D721Med (cell line): ENCODE measurements at places on chromosomes 1 and 21.

GRCh38 chr1:7517611-7518330 lies 253.3 kb upstream of the VAMP3 start:
- DNase-seq = no peak

DNA sequence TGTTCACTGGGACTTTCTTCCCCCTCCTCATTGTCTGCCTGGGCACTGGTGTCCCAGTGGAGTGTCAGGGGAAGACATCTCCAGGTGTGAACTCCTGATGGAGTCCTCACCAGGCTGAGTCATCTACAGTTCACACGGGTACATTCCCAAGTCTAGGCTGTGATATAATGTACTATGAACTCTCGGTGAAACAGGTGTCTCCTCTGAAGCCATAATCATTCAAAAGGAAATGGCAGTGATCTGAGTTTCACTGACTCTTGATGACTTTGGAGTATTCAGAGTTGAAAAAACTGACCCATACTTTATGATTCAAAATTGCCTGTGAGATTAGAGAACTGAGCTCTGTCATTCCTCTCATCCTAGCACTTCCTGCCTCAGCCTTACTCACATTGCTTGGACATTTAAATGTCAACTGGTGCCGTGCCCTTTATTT lies 9.1 kb downstream of the LAMC2 start:
- no peak for DNase-seq

DNA sequence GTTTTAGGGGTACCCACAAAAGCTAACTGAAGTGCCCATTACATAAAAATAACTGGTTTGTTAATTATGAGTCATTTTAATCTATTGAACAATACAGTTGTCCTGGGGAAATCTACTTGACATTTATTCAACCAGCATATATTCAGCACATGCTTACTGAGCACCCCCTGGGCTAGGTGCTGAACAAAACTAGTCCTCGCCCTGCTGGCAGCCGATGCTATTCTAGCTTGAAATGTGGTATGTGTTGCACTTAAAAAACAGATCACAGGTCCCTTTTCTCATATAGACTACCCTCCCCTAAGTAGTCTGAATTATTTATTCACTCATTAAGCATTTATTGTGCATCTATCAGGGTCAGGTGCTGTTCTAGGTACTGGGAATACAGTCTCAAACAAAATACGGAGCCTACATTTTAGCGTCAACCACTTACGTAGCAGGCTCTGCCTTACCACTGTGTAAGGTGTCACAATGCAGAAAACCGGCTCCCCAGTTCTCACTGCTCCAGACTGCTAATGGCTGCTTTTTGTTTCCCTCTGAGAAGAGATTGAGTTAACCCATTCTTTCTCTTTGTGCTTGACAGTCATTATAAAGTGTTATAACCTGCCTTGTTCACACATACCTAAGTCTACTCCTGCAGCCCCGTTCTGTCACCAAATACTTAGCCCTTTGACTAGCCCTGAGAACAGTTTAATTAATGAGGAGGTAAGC lies 57.1 kb downstream of the ADCY10 start:
- DNase-seq = no peak

- DNase-seq = no peak
These were observed 93.3 kb upstream of the ADAMTS5 start for GRCh38 chr21:27060190-27060589.

DNA sequence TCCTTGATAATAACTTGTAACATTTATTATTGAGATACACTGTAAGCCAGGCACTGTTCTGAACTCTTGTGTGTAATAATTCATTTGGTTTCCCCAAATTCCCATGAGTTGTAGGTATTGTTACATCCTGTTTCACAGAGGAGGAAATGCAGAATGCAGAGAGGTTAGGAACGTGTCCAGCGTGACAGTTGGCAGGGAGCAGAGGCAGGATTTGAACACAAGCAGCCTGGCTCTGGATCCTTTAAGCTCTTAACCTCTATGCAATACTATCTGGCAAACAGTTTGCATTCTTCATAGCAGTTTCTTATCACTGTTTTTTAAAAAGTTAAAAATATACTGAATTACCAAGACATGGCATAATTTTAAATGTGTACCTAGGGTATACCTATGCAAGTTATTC lies 30.5 kb downstream of the EEIG2 start:
- DNase-seq = no peak

DNA sequence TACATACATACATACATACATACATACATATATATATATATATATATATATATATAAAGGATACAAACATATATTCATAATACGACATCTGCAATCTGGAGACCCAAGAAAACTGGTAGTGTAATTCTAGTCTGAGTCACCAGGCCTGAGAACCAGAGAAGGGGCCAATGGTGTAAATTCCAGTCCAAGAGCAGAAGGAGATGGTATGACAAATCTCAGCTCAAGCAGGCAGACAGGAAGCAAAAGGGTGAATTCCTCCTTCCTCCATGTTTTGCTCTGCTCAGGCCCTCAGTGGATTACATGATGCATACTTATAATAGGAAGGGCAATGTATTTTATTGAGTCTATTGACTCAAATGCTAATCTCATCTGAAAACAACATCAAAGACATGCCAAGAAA lies 1060.4 kb upstream of the TMPRSS15 start:
- no peak for DNase-seq

DNA sequence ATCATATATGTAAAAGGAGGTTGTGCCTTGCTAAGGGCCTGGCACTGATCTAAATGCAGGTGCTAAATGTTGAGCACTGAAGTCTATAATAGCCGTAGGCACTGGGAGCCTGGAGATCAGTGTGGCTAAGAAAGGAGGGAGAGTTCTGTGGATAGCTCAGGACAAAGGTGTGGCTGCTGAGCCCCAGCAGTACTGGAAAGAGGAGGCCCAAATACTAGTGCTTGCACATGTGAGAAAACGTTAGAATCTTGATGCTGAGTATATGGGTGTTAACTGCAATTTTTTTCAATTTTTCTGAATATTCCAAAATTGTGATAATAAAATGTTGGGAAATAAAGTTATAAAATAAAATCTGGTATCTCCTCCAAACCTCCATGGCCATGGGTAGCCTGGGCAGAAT lies 62.5 kb upstream of the PTGFRN start:
- DNase-seq = no peak

- no peak for DNase-seq
These were observed 26.2 kb upstream of the MCOLN3 start for GRCh38 chr1:85074365-85074964.

DNA sequence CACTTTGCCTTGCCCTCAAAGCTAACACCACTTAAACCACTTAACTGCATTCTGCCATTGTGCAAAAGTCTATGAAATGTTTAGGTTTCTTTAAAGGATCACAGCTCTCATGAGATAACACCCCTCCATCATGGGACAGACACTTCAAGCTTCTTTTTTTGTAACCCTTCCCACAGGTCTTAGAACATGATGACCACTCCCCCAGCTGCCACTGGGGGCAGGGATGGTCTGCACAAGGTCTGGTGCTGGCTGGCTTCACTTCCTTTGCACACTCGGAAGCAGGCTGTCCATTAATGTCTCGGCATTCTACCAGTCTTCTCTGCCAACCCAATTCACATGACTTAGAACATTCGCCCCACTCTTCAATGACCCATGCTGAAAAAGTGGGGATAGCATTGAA lies 7.7 kb downstream of the ADAMTS1 start:
- DNase-seq = no peak

GRCh38 chr1:226002667-226003501 lies 3.7 kb upstream of the SDE2 start:
- DNase-seq = no peak

GRCh38 chr1:175742790-175743459 lies 470 bp downstream of the TNR start:
- DNase-seq = no peak

DNA sequence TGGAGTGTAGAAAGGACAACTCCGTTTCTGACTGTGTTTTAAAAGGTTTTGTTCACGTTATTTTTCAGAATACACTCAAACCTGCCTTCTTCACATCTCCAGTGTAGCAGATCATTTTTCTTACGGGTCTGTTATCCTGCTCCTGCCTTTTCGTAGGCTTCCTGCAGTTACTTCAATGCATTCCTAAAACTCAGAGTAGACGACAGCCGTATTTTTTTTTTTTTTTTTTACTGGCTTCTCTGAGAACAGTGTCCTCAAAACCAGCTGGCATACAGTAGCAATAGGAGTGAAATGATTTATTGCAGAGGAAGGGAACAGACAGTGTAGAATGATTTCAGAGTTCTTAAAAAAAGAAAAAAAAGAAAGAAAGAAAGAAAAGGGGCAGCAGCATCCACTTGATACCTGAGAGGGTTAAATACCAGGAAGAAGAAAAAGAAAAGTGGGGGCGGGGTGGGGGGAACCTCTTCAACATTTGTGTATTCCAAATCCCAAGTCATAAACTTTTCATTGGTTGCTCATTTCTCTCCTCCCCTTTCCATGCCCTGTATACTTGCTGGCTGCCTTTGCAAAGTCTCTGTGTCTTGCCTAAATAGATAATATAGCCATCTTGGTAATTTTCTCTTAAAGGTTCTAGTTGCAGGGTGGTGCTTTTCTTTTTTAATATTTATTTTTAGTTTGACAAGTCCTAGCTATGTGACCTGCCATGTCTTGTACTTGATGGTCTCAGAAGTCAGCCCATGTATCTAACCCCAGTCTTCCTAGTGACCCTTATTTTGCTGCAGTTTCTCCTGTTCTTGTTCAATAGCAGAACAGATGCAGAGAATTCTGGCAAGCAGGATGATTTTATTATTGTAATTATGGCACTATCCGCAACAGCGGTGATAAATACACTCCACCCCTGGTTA lies 2.8 kb downstream of the TGFB2 start:
- DNase-seq = no peak

DNA sequence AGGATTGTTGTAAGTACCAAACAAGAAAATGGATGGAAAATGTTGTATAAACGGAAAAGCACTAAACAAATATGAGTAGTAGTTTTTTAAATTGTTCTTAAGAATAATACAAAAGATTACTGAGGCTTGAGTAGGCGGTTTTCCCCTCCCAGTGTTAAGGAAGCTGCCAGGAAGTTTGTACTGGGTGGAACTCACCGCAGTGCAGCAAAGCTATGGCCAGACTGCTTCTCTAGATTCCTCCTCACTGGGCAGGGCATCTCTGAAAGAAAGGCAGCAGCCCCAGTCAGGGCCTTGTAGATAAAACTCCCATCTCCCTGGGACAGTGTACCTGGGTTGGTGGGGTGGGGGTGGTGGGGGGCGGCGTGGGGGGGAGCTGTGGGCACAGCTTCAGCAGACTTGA lies 58.7 kb downstream of the XCL2 start:
- no peak for DNase-seq

DNA sequence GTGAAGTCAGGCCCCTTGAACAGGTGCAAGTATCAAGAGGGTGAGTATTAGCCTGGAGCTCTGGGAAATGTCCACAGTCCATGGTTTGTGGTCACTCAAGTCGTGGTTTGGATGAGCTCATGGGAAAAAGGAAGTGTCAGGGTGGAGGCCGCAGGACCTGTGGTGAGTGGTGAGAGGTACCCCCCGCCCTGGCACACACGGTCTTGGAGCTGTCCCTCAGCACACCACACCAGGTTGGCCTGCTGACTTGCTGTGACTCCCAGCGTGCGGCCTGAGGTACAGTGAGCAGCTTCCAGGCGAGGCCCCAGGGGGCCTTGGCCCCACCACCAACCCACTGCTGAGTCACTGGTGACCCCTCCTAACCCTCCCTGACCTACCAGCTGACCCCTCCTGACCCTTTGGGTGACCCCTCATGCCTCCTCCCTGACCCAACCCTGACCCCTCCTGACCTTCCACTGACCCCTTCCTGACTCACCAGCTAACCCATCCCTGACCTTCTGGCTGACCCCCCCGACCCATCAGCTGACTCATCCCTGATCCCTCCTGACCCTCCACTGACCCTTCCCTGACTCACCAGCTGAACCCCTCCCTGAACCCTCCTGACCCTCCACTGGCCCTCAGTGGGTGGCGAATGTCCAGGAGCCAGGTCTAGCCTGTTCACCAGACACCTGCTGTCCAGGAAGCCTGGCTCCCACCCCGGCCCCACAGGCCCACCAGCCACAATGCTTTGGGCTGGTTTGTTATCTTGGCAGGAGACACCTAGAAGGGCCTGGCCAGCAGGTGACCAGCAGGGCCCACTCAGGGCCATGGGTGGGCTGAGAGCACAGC lies 34.8 kb upstream of the RNF187 start:
- DNase-seq = no peak

GRCh38 chr1:229536982-229537381 lies 21.5 kb downstream of the ABCB10 start:
- DNase-seq = no peak

DNA sequence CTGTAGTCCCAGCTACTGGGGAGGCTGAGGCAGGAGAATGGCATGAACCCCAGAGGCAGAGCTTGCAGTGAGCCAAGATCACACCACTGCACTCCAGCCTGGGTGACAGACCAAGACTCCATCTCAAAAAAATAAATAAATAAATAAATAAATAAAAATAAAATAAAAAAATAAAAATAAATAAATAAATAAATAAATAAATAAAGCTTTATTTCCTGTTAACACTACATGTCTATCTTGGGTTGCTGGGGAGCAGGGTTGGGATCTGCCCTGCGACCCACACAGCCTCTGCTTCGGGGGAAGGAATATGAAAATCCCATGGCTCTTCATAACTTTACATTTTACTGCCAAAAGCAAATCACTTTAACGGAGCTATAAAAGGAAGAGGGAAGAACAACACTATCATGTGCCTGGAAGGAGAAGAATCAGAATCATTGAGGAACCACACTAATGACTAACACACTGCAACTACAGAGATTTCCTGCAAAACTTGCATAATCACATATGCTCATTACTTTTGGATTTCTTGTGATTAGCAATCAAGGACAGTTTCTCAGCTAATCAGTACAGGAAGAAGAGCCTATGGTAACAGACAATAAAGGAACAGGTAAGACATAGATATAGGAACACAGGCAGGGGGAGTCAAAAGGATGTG lies 72.8 kb upstream of the CD55 start:
- DNase-seq = no peak

DNA sequence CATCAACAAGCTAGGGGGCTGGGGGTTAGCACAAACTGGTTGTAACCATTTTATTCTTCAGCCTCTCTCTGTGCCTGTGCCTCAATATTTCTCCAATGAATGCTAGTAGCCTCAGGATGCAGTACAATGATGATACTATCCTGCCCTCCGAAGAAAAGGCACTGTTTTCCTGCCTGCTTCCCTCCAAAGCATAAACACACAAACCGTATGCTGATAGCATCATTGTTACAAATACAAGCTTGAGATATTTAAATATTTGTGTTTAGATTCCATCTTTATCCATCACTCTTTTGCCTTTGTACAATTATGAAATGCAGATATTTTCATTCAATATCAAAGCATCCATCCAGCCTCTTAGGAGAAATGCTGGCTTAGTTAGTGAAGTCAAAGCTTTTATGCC lies 404.8 kb downstream of the DUSP10 start:
- DNase-seq = no peak

DNA sequence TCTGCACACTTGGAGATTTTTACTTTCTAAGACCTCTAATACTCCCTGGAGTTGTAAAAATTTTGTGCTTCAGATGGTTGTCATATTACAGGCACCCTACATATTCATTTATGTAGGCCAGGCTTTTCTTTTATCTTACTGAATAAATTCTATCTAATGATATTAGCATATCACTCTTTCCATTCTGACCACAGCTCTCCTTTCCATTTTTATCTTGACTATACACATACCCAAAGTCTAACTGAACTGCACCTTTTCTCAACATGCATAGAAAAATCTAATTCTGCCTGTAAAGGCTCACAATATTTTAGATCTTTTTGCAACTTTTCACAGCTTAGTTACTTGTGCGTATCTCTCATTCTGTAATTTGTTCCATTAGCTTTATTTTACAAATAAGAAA lies 52.7 kb upstream of the TSHB start:
- no peak for DNase-seq
